ENCODE measurements at places on chromosomes 2 and 18.

DNA sequence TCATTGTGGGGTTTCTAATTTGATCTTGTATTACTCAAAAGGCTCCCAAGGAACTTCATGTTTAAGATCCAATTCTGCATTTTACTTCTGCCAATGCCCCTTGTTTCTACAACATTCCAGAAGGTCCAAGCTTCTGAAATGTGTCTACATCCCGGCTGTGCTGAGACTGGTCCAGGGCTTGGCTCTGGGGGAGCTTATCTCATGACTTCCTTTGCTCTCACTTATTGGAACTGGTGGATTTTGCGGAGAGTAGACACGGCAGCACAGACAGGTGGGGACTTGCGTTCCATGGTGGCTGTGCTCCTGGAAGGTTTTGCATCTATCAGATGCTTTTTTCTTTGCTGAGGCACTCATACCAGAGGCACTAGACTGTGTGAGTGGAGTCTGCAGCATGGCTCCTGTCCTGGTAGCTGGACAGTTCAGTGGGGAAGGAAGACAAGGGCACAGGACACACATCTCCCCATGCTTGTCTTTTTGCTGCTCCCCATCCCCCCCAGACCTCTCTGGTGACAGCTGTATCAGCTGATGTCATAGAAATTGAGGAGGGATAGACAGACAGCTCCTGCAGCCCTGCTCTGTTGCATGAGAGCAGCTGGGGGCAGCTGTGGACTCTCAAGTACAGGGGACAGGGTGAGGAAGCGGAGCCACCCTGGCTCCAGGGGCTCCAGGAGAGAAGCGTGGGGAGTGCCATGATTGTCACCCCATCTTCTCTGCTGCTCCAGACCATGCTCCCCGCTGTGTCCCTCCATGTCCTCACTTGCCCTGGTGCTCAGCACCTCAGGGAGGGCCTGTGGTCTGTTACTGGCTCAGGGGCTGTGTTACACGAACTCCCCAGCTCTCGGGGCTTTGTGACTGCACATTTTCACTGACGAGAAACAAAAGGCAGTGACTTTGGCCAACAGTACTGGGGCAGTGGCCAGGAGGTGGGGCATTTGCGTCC lies 46.0 kb downstream of the ACAA2 start:
- DNase-seq: no peak

DNA sequence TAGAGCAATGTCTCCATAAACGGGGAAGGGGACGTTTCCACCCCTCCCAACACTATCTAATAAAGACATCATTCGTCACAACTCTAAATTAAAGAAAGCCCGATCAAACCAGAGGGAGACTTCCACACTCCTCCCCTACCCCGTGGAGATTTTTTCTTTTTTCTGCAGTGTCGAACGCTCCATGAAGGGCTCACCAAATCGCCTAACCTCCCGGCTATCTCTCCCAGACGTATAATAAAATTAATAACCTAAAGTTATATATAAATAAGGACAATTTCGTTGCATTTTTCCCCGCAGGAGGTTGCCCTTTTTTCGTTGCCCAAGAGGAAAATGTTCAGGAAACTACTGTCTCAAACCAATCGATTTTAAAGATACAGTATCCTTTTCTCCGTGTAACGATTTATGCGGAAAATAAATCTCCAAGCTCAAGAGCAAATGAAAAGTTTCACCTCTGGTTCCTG lies 2.4 kb downstream of the EVX2 start:
- no peak for DNase-seq

GRCh38 chr2:15638720-15639119 lies 47.1 kb downstream of the DDX1 start:
- DNase-seq: no peak

DNA sequence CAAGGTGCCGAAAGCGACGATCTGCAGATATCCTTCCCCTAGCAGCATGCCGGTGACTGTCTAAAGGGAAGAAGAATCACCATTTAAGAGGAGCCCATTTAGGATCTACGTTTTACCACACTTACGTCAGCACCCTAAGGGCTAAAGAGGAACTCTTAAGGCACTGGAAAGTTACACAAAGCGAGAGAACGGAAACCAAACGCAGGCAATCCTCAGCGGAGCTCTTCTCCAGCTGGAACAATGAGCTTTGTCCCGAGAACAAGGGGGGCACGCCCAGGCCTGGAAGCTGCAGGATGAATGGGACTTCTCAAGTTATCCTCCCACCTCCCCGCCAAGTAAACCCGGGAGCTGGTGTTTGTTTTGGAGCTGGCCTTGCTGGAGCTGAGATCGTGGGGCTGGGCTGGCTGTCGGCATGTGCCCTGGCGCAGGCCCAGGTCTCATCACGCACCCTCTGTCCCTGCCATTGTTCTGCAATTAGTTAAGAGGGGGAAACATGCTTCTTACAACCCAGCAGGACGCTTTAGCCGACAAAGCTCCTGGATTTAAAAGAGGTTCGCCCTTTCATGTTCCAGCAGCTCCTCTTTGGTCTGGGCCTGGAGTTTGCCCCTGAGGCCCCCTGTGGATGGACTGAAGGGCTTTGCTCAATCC lies 36.4 kb downstream of the PXDN start:
- no peak for DNase-seq

GRCh38 chr18:22199005-22199404 lies 29.6 kb downstream of the GATA6 start:
- no peak for DNase-seq

GRCh38 chr2:98607741-98608115 lies 584 bp downstream of the COA5 start:
- DNase-seq: no peak

- peak; percentile 56 for DNase-seq
These were observed 6.0 kb downstream of the ANKRD44 start for GRCh38 chr2:197304556-197305011.

Data from activated CD4-positive, alpha-beta T cell treated with anti-CD3 and anti-CD28 coated beads for 36 hours (primary cell).